ENCODE measurements at places on chromosomes 6 and 20.

GRCh38 chr20:32112841-32113240 is 3.3 kb downstream of the TM9SF4 start:
- DNase-seq = no peak

DNA sequence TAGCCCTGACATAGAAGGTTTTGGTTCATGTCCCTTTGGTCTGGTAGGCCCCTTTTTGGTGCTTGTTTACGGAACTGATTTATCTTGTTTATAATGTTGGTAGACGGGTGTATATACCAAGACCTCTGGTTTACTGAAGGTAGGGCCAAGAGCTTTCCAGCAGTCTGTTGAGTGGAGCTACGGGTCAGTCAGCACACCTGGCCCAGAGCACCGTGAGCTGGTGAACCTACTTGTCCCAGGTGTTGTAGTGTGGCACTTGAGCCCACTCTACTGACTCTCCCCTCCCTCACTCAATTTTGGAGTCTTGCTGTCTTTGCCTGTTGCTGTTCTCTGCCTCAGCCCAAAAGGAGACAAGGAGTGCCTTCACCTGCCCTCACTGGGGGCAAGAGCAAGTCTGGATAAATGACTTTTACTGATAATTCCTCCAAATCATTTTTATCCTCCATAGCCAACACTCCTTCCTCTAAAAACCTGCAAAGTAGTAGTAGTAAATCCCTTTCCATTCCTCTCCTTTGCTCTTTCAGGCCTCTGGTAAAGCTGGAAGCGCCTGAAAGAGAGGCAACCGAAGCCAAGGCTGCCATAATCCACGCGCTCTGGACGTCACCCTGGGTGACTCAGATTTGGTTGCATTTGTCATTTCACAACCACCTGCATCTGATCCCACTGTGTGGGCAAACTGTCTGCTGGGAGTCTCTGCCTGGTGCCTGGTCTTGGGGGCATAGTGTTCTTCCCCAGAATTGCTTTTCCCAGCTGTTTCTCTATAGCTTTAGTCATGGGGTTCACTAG is 22.2 kb downstream of the RREB1 start:
- DNase-seq = no peak

DNA sequence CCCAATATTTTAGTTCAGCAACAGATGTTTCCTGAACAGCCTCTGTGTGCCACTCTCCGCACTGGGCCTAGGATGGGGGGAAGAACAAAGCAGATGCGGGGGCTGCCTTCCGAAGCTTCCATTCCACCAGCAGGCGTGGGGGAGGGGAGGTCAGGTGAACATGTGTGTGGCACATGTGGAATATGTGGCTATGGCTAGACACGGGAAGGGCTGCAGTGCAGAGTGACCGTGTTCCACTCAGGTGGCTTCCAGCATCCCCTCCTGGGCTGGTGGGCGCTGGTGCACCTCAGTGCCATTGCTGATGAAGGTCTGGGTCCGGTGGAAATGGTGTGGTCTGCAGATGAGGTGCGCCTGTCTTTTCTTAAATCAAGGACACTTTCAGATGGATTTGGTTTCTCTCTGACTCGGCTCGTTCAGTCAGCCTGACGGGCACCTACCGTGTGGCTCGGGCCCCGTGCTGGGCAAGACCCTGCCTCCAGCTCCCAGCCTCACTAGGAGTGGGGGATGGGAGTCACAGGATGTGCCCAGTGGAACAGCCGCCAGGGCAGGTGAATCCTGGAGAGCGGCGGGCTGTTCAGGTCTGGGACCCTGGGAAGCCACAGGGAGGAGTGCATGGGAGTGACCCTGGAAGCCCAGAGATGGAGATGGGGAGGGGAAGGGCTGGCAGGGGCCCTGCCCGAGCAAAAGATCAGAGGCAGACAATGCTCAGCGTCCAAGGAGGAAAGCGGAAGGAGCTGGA is 111.0 kb downstream of the SYCP2 start:
- no peak for DNase-seq

DNA sequence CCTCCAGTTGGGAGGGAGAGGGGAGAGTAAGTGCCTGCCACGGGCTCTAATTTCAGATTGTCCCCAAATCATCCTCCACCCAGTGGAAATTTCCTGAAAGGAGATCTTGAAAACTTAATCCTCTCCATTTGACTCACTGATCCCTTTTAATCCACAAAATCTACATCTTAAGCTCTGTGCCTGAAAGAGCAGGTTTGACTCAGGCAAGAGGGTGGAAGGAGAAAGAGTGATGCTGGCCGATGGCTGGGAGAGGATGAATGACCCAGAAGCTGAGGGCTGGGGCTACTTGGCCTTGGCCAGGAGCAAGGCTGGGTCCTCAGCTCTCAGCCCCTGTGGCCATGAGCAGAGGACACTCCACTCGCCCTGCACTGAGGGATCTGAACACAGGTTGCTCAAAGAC is 8.1 kb downstream of the BPIFA2 start:
- DNase-seq = no peak

DNA sequence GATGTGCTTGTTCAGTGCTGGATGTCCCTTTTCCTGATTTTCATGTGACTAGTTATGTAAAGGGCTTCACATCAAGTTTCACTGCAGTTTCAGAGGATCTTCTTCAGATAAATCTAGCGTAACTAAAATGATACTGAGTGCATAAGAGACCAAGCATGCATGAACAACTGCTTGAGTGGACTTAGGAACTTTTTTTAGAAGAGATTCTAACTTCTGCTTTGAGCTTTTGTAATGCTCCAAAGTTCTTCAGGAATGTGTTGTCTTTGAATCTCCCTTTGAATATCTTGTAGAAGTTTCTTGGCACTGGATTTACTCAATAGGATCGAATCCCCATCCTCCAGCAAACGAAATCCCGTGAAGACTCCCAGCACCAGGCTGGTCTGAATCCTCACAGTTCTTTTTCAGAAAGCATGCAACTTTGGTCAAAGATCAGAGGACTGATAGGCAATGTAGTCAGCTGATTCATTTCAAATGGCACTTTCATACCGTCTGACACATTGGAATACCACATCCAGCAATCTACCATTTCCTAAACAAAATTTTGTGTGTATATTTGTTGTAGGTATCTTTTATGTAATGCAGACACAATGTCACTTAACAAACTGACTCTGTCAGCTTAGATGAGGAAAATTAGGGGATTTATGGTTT is 33.2 kb downstream of the ENPP1 start:
- DNase-seq = no peak

- no peak for DNase-seq
Observed at GRCh38 chr6:160194808-160195207, 63.8 kb downstream of the SLC22A2 start.

DNA sequence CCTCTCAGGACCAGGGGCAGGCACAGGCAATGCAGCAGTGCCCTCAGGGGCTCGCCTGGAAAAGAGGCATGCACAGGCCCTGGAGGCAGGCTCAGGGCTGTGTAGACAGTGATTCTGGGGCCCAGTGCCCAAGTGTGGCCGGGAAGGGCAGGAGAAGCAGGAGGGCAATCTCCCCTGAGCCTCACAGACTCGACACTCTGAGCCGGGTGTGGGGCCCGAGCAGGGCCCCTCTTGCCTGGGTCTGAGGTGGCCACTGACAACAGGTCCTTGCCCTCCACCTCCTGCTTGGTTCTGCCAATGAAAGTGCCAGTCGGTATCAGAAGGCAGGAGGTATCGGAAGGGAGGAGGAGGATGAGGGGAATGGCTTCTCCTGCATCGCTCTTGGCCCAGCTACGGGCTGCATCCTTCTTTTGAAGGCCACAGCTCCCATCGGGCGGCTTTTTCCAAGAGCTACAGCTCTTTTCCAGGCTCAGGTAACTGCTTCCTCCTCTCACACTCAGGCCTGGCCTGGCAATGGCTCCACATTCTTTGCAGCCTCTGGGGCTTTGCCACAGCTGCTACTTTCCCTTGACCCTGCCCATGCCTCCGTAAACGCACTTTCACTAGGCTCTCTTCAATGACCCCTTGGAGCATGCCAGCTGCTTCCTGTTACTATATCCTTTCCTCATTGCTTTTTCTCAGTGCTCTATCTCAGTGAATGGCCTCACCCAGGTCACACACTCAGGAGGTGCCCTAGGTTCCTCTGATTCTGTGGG is 24.5 kb downstream of the GABRR2 start:
- no peak for DNase-seq

DNA sequence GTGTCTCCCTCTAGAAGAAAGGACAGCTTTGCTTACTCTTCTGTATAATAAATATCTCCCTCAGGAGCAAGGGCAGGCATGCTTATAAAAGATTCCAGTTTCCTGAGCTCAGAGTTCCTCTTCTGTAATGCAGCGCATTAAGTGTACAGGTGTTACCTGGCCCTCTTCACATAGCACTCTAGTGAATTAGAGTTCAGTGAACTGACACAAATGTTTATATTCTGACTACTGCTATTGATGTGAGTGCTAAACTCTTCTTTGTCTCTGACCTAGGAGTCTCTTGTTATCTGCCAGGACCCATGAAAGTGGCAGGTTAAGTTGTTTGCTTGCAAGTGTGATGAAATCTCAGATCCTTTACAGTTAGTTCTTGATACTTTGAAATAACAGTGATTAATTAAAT is 33.5 kb downstream of the CYB5R4 start:
- DNase-seq = no peak

- no peak for DNase-seq
Observed at GRCh38 chr6:46509063-46509462, 17.8 kb upstream of the RCAN2 start.

DNA sequence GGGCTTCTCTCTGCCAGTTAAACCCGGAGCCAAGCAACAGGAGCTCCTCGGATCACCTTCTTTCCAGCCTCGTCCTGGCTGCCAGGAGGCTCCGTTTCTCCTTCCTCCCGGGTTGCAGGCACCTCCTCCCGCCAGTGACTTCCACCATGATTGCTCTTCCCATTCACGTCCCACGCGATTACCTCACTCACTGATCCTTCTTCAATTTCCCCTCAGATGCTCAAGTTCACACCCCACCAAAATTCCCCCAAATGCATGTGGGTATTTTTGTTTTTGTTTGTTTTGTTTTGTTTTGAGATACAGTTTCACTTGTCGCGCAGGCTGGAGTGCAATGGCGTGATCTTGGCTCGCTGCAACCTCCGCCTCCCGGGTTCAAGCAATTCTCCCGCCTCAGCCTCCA is 25.1 kb downstream of the KCNQ2 start:
- no peak for DNase-seq

GRCh38 chr20:45985573-45985972 is 13.6 kb upstream of the ZNF335 start:
- no peak for DNase-seq

GRCh38 chr20:62345681-62346370 is 21.3 kb downstream of the LAMA5 start:
- no peak for DNase-seq

GRCh38 chr20:36666181-36666740 is 20.3 kb upstream of the SLA2 start:
- DNase-seq = peak; percentile 30
